ENCODE measurements at places on chromosomes 16 and 17. TPM values are rescaled to one million over a fixed set of nuclear protein-coding genes. Genes with fewer than 3 reads are reported as not detected.

GRCh38 chr17:49496183-49496866 is 1.2 kb downstream of the NGFR start:
- H3K4me1 ChIP-seq, result peaks cover 26% of the 10 kb centered on the region
- no peaks in the 10 kb centered on the region for H3K27me3 ChIP-seq
- peak overlapping the region; percentile 44 for H3K27ac ChIP-seq

The C16orf86 gene
- 0.96 TPM for total RNA-seq

- no peaks in the 10 kb centered on the region for H3K36me3 ChIP-seq
- H3K27ac ChIP-seq, result no peak overlapping the region
- H3K4me3 ChIP-seq, result no peak overlapping the region
- no peaks in the 10 kb centered on the region for H3K27me3 ChIP-seq
- H3K4me1 ChIP-seq, result 0 out of 2 replicates have a peak, but pooled peaks cover 2% of the 10 kb centered on the region
These were observed 358 bp upstream of the ARHGDIG start for GRCh38 chr16:280005-280460.

GRCh38 chr16:85882181-85882810 is 16.7 kb upstream of the IRF8 start:
- H3K4me3 ChIP-seq, result no peak overlapping the region
- H3K27ac ChIP-seq, result no peak overlapping the region
- no peaks in the 10 kb centered on the region for H3K27me3 ChIP-seq
- DNase-seq, result no peak

DNA sequence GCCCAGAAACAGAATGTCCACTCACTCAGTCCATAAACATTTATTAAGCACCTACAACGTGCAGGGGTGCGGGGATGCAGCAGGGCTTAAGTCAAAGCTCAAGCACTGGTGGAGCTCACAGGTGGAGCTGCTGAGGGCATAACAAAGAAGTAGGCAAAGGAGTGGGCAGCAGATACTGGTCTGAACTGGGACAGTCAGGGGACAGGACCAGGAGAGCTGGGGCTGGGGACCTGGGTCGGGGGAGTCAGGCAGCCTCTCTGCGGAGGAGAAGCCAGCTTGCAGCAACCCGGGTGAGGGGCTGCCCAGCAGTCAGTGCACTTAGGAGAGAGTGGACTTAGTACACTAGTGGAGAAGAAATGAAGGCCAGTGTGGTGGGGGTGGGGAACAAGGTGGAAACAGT is 10.0 kb upstream of the TNFRSF13B start:
- H3K4me1 ChIP-seq, result peaks cover 10% of the 10 kb centered on the region
- H3K27me3 ChIP-seq, result peaks cover 37% of the 10 kb centered on the region
- no peak overlapping the region for H3K4me3 ChIP-seq
- no peak for DNase-seq

- H3K4me1 ChIP-seq, result peaks cover 17% of the 10 kb centered on the region
- peak overlapping the region; percentile 82 for H3K4me3 ChIP-seq
- H3K27ac ChIP-seq, result peak overlapping the region; percentile 78
- no peaks in the 10 kb centered on the region for H3K36me3 ChIP-seq
- no peak for DNase-seq
- H3K27me3 ChIP-seq, result no peaks in the 10 kb centered on the region
These were observed 1.1 kb downstream of the SLC12A4 start for GRCh38 chr16:67967183-67967957.

GRCh38 chr16:56269281-56269680 is 78.0 kb downstream of the GNAO1 start:
- no peak overlapping the region for H3K27ac ChIP-seq
- H3K27me3 ChIP-seq, result no peaks in the 10 kb centered on the region
- no peaks in the 10 kb centered on the region for H3K4me1 ChIP-seq
- no peaks in the 10 kb centered on the region for H3K36me3 ChIP-seq
- H3K4me3 ChIP-seq, result no peak overlapping the region

The RNF43 gene
- total RNA-seq, result not detected

GRCh38 chr16:11025120-11025531 is 80.8 kb downstream of the CLEC16A start:
- no peaks in the 10 kb centered on the region for H3K4me1 ChIP-seq
- no peak for DNase-seq
- no peak overlapping the region for H3K4me3 ChIP-seq
- no peak overlapping the region for H3K27ac ChIP-seq
- H3K36me3 ChIP-seq, result peaks cover 9% of the 10 kb centered on the region

GRCh38 chr16:19700319-19700781 is 17.7 kb downstream of the KNOP1 start:
- H3K4me3 ChIP-seq, result no peak overlapping the region
- H3K36me3 ChIP-seq, result peaks cover 33% of the 10 kb centered on the region
- H3K4me1 ChIP-seq, result peaks cover 10% of the 10 kb centered on the region
- DNase-seq, result no peak
- H3K27me3 ChIP-seq, result no peaks in the 10 kb centered on the region

GRCh38 chr16:16973707-16974591 is 496.8 kb downstream of the XYLT1 start:
- H3K4me3 ChIP-seq, result no peak overlapping the region
- H3K27me3 ChIP-seq, result no peaks in the 10 kb centered on the region
- H3K4me1 ChIP-seq, result no peaks in the 10 kb centered on the region
- DNase-seq, result no peak

The TANC2 gene
- total RNA-seq, result 12.4 TPM

The NPIPA8 gene
- total RNA-seq, result 12.3 TPM

DNA sequence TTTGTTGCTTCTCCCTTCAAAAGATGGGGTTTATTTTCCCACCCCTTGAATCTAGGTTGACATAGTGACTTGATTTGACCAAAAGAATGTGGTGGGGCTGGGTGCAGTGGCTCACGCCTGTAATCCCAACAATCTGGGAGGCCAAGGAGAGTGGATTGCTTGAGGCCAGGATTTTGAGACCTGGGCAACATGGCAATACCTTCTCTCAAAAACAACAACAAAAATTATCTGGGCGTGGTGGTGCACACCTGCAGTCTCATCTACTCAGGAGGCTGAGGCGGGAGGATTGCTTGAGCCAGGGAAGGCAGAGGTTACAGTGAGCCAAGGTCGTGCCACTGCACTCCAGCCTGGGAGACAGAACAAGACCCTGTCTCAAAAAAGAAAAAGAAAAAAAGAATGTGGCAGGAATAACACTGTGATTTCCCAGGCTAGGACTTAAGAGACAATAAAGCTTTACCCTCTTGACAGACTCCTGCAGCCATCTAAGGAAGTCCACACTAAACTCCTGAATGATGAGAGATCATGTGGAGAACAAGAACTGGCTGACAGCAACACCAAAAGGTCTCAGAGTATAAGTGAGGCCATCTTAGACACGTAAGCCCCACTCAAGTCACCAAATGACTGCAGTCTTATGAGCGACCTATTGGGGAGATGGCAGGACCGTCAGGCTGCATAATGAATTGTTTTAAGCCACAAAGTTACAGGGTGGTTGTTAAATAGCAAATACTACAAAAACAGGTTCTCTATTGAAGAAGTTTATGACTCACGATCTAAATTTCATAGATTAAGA is 37.0 kb downstream of the FBXL20 start:
- no peaks in the 10 kb centered on the region for H3K36me3 ChIP-seq
- H3K4me3 ChIP-seq, result no peak overlapping the region
- H3K4me1 ChIP-seq, result no peaks in the 10 kb centered on the region
- no peak overlapping the region for H3K27ac ChIP-seq
- no peaks in the 10 kb centered on the region for H3K27me3 ChIP-seq

- H3K36me3 ChIP-seq, result no peaks in the 10 kb centered on the region
- H3K4me3 ChIP-seq, result no peak overlapping the region
- DNase-seq, result no peak
- no peaks in the 10 kb centered on the region for H3K27me3 ChIP-seq
- H3K27ac ChIP-seq, result no peak overlapping the region
These were observed 17.8 kb downstream of the HNF1B start for GRCh38 chr17:37726891-37727675.

DNA sequence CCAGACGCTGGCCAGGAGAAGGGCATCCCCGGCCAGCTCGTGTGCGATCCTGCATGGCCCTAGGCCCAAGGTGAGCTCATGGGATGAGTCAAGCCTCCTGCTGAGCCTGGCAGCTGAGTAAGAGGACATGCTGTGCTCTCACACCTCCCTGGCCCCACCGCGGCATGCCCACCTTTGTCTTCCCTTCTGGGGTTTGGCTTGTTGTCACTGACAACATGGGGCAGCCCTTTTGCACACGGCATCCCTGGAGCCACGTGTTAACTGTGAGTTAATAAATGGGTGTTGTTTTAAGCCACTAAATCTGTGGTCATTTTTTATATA is 8.9 kb upstream of the TNS4 start:
- DNase-seq, result no peak
- no peaks in the 10 kb centered on the region for H3K27me3 ChIP-seq
- peaks cover 13% of the 10 kb centered on the region for H3K4me1 ChIP-seq
- no peak overlapping the region for H3K4me3 ChIP-seq
- H3K36me3 ChIP-seq, result no peaks in the 10 kb centered on the region
- no peak overlapping the region for H3K27ac ChIP-seq

- H3K27me3 ChIP-seq, result no peaks in the 10 kb centered on the region
- H3K36me3 ChIP-seq, result no peaks in the 10 kb centered on the region
- peak overlapping the region; percentile 89 for H3K27ac ChIP-seq
- H3K4me1 ChIP-seq, result peaks cover 10% of the 10 kb centered on the region
- peak overlapping the region; percentile 64 for H3K4me3 ChIP-seq
These were observed 1.9 kb downstream of the CCR10 start for GRCh38 chr17:42679492-42680330.

The GP1BA gene
- total RNA-seq, result not detected

DNA sequence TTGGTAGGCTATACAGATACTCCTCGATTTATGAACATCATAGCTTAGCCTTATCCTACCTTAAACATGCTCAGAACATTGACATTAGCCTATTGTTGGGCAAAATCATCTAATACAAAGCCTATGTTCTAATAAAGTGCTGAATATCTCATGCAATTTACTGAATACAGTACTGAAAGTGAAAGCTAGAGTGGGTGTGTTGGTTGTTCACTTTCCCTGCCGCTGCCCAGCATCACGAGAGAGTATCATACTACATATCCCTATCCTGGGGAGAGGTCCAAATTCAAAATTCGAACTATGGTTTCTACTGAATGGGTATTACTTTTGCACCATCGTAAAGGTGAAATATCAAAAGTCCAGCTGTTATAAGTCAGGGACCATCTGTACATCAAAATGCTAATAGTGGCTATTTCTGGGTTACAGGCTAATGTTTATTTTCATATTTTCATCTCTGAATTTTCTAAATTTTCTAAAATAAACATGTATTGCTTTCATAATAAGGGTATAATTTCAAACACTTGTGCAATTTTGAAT is 54.5 kb downstream of the NACA2 start:
- no peaks in the 10 kb centered on the region for H3K36me3 ChIP-seq
- H3K4me3 ChIP-seq, result no peak overlapping the region
- no peaks in the 10 kb centered on the region for H3K27me3 ChIP-seq
- no peak for DNase-seq
- H3K4me1 ChIP-seq, result no peaks in the 10 kb centered on the region

- H3K27ac ChIP-seq, result no peak overlapping the region
- peaks cover 26% of the 10 kb centered on the region for H3K36me3 ChIP-seq
- H3K4me1 ChIP-seq, result peaks cover 17% of the 10 kb centered on the region
- no peaks in the 10 kb centered on the region for H3K27me3 ChIP-seq
- DNase-seq, result no peak
These were observed 9.0 kb upstream of the SPATA32 start for GRCh38 chr17:45270828-45271418.

- H3K36me3 ChIP-seq, result no peaks in the 10 kb centered on the region
- H3K4me1 ChIP-seq, result no peaks in the 10 kb centered on the region
- H3K4me3 ChIP-seq, result no peak overlapping the region
- H3K27ac ChIP-seq, result no peak overlapping the region
- no peak for DNase-seq
These were observed 593.7 kb downstream of the KCNJ2 start for GRCh38 chr17:70763018-70763417.

- no peaks in the 10 kb centered on the region for H3K36me3 ChIP-seq
- no peak for DNase-seq
- no peak overlapping the region for H3K27ac ChIP-seq
These were observed 17.6 kb upstream of the NOL11 start for GRCh38 chr17:67700037-67700724.

GRCh38 chr17:34750004-34750403 is 170.6 kb downstream of the TMEM132E start:
- no peaks in the 10 kb centered on the region for H3K36me3 ChIP-seq
- H3K27me3 ChIP-seq, result peaks cover 14% of the 10 kb centered on the region
- H3K27ac ChIP-seq, result no peak overlapping the region
- H3K4me1 ChIP-seq, result no peaks in the 10 kb centered on the region
- H3K4me3 ChIP-seq, result no peak overlapping the region

GRCh38 chr17:50213026-50214022 is 11.9 kb upstream of the COL1A1 start:
- H3K4me3 ChIP-seq, result no peak overlapping the region
- DNase-seq, result peak; percentile 32
- no peaks in the 10 kb centered on the region for H3K36me3 ChIP-seq
- no peak overlapping the region for H3K27ac ChIP-seq
- no peaks in the 10 kb centered on the region for H3K27me3 ChIP-seq

GRCh38 chr17:79741751-79742588 is 11.2 kb downstream of the ENPP7 start:
- H3K4me1 ChIP-seq, result peaks cover 11% of the 10 kb centered on the region
- H3K4me3 ChIP-seq, result no peak overlapping the region
- H3K36me3 ChIP-seq, result no peaks in the 10 kb centered on the region
- peak; percentile 78 for DNase-seq

The ZNF785 gene
- total RNA-seq, result 18.2 TPM

DNA sequence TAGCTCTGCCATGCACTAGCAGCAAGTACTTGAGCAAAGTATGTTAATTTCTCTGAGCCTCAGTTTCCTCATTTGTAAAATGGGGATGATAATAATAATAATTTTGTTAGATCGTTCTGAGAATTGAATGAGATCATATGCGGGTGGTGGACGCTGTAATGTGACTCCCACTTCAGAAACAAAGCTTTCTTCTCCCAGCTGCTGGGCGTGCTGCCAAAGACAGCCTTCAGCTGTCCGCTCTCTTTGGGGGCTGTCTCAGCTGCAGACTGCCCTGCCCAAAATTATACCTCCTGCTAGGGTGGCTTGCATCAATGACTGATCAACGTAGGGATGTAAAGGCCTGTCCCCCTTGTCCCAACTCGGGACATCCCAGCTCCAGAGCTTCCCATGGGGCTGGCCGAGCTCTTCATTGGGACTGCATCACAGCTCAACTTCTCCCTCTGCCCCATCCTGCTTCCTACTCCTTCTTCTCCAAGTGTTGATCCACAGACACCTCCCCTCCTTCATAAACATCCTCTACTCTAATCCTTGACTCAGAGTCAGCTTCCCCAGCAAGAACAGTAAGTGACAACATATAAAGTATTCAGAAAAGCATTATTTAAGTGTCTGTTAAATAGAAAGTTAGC is 30.7 kb upstream of the CDH5 start:
- H3K27ac ChIP-seq, result peak overlapping the region; percentile 53
- no peak overlapping the region for H3K4me3 ChIP-seq
- no peaks in the 10 kb centered on the region for H3K36me3 ChIP-seq

The GLIS2 gene
- total RNA-seq, result 1.9 TPM

- peak overlapping the region; percentile 83 for H3K27ac ChIP-seq
- DNase-seq, result peak; percentile 61
- H3K4me3 ChIP-seq, result no peak overlapping the region
- no peaks in the 10 kb centered on the region for H3K36me3 ChIP-seq
- H3K4me1 ChIP-seq, result peaks cover 28% of the 10 kb centered on the region
These were observed 22.7 kb downstream of the YPEL2 start for GRCh38 chr17:59353936-59354755.

Data from SJCRH30 (cell line).